ENCODE measurements at places on chromosomes 7 and 10.

GRCh38 chr7:85070967-85071628 is 115.8 kb downstream of the SEMA3D start:
- DNase-seq: no peak

DNA sequence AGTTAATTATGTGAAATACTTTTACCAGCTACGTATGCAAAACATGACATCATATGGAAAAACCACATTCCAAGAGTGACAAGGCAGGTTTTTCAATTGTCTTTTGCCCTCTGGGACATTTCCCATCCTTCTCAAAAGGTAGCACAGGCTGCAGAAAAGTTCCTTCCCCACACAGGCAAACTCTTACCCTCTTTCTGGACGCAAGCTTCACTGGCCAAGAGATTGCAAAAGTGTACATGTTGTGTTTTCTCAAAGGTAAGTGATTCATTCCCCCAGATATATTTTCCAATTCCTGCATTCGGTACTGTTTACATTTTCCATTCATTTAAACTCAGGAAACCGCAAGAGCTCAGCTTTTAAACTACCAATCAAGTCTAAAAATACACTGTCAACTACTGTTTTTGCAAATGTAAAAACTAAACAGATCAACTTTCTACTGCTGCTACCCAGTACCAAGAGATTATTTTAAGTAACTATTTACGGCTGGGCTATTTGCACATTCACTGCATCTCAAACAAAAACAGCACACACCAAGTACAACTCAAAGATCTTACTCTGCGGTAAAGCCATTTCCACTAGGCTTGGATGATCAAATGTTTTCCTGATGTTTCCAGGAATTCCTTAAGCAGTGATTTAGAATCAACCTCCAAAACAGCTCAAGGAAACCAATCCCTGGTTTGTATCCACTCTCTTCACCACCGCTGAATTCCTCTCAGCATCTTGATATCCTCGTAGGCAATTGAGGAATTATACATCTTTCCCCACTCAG is 233.6 kb upstream of the CCDC6 start:
- DNase-seq: no peak

- no peak for DNase-seq
Observed at GRCh38 chr10:10092581-10092980, 925.1 kb upstream of the CELF2 start.

GRCh38 chr7:70416986-70417655 is 714.8 kb upstream of the GALNT17 start:
- DNase-seq: peak; percentile 13

DNA sequence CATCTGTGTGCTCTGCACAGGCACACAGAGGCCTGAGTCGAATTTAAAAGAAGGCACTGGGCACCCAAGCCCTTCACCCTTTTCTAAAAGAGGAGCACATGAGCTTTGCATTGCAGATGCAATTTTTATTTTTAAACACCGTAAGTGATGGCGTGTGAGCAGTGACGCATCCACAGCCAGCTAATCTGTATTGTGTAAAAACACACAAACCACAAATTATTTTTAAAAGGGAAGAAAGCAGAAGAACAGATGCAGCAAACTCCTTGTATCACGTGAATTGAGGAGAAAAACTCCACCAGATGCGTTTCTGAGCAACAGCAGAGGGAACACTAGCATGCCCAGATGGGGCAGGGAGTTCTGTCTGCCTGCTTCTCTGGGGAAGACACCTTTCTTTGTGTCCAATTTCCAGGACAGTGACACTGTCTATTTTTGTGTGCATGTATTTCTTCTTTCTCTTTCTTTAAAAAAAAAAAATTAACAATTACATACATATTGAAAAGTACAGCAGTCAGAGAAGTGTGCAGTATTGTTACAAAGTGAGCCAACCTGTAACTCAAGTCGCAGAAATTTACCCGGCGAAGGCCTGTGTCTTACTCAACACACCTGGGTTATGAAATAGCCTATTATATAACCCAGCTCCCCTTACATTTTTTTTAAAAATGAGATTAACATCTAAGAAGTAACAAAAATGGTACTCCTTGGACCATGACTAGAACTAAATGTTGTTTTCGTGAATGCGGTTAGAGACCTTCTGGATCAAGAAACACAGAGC is 39.2 kb downstream of the EEPD1 start:
- no peak for DNase-seq

GRCh38 chr7:27346531-27347275 is 104.1 kb downstream of the EVX1 start:
- DNase-seq: peak; percentile 16

DNA sequence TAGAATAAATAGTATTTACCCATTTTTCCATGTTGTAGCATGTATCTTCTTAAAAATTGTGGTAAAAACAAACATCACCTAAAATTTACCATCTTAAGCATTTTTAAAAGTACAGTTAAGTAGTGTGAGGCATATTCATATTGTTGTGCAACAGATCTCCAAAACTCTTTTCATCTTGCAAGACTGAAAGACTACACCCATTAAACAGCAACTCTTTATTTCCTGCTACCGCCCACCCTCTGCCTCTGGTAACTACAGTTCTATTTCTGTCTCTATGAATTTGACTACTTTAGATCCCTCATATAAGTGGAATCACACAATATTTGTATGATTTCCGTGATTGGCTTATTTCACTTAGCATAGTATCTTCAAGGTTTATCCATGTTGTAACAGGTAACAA is 40.0 kb upstream of the AGBL3 start:
- DNase-seq: no peak
